ENCODE measurements at places on chromosomes 5 and 9.

DNA sequence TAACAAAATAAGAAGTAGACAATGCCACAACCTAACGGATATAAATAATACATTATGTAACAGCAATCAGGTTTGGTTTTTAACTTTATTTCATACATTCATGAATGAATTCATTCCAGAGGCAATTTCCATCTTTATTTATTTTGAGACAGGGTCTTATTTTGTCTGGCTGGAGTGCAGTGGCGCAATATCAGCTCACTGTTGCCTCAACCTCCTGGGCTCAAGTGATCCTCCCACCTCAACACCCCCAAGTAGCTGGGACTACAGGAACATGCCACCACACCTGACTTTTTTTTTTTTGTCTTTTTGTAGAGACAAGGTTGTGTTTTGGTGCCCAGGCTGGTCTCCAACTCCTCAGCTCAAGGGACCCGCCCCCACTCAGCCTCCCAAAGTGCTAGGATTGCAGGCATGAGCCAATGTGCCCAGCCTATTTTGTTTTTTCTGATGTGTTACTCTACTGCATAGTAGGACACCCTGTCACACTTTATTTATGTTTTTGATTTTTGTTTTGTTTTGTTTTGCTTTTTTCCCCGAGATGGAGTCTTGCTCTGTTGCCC is 26.3 kb upstream of the C5orf24 start:
- no peak for DNase-seq

DNA sequence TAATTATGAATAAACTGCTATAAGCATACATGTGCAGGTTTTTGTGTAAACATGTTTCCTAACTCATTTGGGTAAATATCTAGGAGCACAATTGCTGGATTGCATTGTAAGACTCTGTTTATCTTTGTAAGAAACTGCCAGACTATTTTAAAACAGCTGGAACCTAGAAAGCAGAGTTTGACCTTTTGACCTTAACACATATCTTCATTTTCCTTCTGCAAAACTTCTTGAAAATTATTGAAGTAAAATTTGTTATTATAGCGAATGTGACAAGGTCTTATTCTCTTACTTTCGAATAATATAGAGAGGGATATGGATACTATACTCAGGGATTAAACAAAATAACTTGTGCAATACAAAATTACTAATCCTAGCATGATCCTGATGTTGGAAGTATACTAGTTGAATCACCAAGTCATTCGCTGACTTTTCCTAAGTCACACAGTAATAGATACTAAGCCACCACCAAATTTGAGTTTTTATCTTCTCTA is 3.2 kb upstream of the ANXA1 start:
- no peak for DNase-seq

GRCh38 chr5:76425146-76425545 is 22.1 kb downstream of the IQGAP2 start:
- DNase-seq, result no peak

DNA sequence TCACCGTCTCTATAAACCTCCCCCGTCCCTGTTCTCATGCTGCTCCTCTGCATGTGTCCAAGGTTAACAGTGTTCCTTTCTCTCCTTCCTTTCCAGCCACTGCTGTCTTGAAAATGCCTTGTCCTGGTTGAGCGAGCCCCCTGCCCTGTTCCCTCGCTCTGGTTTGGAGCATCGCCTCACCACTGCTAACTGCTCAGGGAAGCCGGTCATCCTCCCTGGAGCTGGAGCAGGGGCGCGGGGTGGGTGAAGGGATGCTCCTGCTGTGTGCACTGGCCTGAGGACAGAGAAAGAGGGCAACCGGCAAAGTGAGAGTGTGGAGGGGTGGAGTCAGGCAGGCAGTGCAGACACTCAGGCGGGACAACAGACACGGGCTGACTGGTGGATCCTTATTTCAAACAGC is 19.4 kb downstream of the UBE2QL1 start:
- DNase-seq, result no peak

GRCh38 chr5:135955525-135955924 is 742 bp upstream of the LECT2 start:
- DNase-seq, result no peak

DNA sequence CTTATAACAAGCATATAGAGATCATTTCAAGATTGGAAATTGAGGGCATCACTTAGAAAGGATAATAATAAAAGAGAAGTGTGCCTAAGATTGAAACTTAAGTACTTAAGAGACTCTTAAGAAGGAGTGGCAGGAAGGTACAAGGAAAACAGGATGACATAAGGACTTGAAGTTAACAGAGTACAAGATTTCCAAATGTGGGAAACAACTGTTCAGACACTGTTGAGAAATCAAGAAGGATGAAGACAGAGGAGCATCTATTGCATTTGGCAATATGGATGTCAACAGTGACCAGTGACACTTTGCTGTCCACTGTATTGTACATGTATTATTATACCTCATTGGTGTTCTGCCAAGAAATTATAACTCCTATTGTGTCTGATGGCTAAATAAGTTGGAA is 157.8 kb upstream of the PTGER4 start:
- DNase-seq, result no peak

DNA sequence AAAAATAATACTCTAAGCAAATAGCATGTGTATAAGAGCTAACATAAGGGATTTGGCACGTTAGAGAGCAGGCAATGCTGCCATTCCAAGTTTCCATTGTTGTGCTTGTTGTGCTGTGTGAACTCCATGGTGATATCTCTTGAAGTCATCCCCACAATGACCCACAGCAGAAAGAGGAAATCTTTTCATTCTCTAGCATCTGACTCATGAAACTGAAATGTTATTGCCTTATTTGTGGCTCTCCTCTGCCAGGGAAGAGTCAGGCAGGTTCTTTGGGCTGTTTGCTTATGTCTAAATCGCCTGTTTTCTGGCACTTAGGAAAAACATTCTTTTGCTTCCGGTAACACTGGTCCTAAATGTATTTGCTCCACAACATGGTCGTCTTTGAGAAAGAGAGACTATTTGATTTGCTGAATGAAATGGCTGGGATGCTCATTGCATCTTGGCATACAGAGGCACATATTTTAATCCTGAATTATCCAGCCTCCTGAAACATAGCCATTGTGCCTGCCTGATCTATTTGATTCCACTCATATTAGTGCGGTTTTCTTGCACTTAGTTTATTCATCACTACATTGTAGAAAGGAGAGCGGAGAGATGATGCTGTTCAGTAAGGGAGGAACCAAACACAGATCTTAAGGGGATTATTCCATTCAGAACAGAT is 188.8 kb downstream of the CSNK1G3 start:
- no peak for DNase-seq

DNA sequence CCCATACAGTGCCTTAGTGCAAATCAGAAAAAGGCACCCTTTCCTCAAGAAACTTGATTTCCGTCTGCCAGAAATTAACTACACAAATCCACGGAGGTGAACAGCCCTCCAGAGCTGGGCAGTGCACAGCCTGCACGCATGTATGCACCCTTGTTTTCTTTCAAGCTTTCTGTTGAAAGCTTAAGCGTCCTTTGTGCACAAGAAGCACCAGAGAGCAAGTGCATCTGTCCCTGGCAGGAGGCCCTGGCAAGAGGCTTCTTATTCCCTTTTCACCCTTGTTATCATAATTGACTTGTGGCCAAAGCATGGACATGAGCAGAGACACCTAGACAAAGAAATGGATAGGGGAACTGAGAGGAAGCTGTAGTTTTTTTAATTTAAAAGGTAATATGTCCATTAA is 47.4 kb upstream of the ATG10 start:
- DNase-seq, result no peak

GRCh38 chr9:99000476-99001395 is 57.0 kb downstream of the COL15A1 start:
- no peak for DNase-seq

DNA sequence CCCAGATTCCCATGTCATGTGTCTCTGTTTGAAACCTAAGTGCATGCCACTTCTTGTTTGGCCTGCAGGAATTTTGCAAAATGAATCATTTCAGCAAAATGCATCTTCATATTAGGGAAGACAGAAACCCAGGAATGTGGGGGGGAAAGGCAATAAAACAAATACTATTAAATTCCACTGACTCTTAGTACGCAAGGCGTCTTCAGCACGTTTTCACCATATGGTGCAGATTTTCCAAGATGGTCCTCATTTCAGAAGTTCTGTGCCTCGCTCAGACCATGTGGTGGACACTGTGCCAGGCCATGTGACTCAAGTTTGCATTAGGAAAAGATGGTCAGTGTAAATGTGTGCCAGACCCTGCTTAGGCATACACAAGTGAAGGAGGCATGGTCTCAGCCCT is 184.0 kb downstream of the ACTL7B start:
- DNase-seq, result no peak

GRCh38 chr5:101045689-101046088 is 142.6 kb upstream of the ST8SIA4 start:
- DNase-seq, result no peak

GRCh38 chr5:127899214-127899610 is 184.4 kb upstream of the SLC12A2 start:
- no peak for DNase-seq

GRCh38 chr9:123745451-123745850 is 184.5 kb downstream of the DENND1A start:
- DNase-seq, result no peak

GRCh38 chr5:17046320-17046719 is 110.2 kb upstream of the MYO10 start:
- DNase-seq, result no peak

GRCh38 chr5:148454576-148454975 is 70.8 kb downstream of the FBXO38 start:
- DNase-seq, result no peak

DNA sequence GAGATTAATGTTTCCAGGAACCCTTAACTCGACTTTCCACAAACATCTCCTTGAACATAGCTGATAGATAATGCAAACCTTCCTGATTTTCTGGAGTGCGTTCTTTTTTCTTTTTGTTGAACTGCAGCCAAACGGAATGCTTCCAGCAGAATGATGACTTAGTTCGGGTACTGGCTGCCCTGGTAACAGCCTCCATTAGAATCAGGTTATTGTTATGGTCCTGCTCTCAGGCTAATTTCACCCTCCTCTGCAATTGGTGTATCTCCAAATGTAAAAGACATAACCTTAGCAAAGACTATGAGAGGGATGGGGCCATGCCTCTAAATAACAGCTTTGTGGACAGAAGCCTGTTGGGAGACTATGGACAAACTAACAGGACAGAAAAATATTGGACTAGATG is 116.5 kb downstream of the PDE4D start:
- no peak for DNase-seq

DNA sequence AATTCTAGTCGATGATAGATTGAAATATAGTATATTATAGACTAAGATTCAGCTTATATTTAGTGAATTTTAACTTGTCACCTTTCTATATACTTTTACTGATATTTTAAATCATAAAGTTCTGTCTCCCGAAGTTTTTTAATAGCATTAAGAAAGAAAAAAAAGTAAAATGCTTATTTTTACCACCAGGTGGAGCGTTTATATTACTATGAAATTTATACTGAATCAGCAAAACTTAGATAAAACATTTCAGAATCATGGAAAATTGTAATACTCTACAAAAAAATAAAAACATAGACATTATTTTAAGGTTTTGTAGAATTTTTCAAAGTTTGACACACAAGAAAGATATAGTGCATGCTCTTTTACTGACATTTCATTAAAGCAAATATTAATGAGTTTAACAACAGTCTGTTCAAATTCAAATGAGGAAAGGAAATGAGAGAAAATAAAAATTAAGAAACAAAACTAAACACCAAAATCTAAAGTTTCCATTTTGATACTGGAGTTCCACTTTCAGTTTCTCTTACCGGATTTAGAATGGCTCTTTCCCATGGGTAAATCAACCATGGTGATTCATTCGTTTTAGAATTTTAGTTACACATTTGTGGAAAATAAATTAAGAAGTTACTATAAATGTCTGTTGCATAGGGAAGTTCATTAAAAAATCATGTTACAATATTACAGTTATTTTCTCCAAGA is 1035.3 kb downstream of the CDH12 start:
- DNase-seq, result no peak

- no peak for DNase-seq
Measured at GRCh38 chr5:141343242-141343952, at the start of gene PCDHGA3. Gene PCDHGA3, plus strand, starts transcription at chr5:141343829. Its CDS starts 205 bp downstream, at chr5:141344034.

- no peak for DNase-seq
Measured at GRCh38 chr5:43049236-43049635, 9.1 kb upstream of the ANXA2R start.

DNA sequence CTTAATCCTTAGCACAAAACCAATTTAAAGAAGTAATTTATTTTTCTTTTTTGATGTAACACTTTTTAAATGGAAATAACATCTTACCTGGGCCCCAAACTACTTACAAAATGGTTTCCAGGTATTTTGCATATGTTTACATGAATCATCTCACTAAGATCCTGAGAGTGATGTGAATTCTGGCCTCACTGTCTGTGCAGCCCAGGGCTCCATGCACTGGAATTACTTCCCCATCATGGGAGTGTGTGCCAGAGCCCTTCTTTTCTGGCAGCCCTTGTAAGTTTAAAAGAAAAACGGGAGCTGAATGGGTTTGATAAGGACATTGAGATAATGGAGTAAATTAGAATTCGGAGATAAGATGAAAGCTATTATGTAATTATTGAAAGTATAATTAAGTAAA is 12.2 kb upstream of the F2R start:
- DNase-seq, result no peak

DNA sequence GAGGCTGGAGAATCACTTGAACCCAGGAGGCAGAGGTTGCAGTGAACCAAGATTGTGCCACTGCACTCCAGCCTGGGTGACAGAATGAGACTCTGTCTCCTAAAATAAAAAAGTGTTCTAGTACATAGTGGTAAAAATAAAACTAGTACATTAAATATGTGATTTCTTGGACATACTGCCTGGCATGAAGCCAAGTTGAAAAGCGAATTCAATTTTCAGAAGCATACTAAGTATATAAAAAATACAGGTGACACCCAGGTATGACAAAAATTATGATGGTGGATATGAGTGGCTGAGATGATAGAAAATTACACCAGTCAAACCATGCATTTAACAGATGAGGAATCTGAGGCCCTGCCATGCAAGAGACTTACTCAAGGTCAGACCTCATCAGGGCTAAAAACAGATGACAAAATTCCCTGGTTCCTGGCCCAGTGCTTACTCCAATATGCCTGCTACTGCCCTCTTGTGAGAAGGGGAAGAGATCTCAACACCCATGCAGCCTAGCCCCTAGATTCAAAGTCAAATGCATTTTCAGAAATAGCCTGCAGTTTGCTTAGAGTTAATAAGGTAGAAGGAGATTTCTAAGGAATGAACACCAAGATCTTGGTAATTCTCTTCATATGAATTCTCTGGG is 46.6 kb upstream of the GNPDA1 start:
- DNase-seq, result no peak

GRCh38 chr5:154486427-154486866 is 8.4 kb upstream of the HAND1 start:
- no peak for DNase-seq

GRCh38 chr5:2756211-2757152 is 5.0 kb upstream of the IRX2 start:
- DNase-seq, result no peak

DNA sequence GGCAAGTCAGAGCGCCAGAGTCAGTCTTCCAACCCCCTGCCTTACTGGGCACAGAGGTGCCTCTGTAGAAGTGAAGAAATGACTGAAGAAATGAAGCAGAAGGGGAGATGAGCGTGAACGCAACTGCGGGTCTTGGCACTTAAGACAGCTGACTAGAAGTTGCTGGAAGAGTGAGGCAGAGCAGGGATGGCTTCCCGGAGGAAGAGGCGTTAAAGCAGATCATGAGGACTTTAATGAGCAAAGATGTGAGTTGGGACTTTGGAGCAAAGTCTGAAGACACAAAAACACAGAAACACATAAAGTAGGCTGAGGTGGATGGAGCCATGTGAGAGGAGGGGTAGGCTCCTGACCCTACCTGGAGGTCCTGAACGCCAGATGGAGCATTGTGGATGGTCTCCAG is 7.2 kb downstream of the AQP3 start:
- no peak for DNase-seq

All from dorsolateral prefrontal cortex (tissue), 122 donors.